ENCODE measurements at places on chromosomes 11 and 22.

DNA sequence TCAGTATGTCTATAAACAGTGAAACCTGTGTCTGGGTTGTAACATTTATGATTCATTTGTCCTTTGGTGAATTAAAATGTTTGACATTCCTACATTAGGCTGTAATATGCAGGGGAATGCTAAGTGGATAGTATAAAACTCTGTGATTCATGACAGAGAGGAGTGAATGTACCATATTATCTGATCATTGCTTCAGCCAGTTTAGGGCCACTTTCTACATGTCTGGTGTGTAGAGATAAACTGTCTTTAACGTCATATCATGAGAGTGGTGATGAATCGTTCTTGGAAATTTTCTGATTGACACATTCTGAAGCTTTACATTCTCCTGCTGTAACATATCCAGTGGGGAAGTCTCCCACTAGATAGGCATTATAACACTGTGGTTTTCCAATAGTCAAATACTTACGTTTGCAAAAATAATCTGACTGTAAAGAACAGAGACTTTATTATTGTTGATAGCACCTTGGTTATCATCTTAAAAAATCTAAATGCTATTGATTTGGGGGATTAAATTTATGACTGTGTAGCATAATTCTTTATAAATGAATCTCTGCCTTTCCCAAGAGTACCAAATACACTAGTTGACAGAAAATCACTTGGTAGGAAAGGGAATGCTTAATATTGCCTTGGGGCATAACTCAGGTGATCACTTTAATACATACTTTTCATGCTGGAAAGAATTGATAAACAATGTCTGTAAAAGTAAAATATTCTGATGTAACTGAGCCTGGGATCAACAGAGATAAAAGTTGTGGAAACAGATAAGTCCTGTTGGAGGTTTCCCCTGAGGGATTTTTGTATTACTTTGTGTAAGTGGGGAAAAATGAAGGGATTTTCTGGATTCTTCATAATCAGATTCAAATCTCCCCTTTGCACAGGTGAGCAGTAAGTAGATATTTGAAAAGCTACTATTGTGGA lies 427.9 kb downstream of the JRKL start:
- H3K36me3 ChIP-seq: no peaks in the 10 kb centered on the region
- H3K4me3 ChIP-seq: no peak overlapping the region
- H3K27me3 ChIP-seq: no peaks in the 10 kb centered on the region

- H3K36me3 ChIP-seq: no peaks in the 10 kb centered on the region
- H3K4me3 ChIP-seq: no peak overlapping the region
- no peak overlapping the region for H3K27ac ChIP-seq
- H3K4me1 ChIP-seq: no peaks in the 10 kb centered on the region
- no peak for DNase-seq
Observed at GRCh38 chr11:126548581-126549550, 193.4 kb downstream of the ST3GAL4 start.

GRCh38 chr22:24969560-24970301 lies 17.2 kb downstream of the KIAA1671 start:
- H3K36me3 ChIP-seq: no peaks in the 10 kb centered on the region
- H3K4me3 ChIP-seq: no peak overlapping the region
- H3K27me3 ChIP-seq: no peaks in the 10 kb centered on the region
- no peak for DNase-seq
- H3K27ac ChIP-seq: no peak overlapping the region

GRCh38 chr11:2830030-2830812 lies 55.4 kb downstream of the CDKN1C start:
- H3K4me1 ChIP-seq: no peaks in the 10 kb centered on the region
- no peak for DNase-seq
- peaks cover 15% of the 10 kb centered on the region for H3K36me3 ChIP-seq
- H3K27ac ChIP-seq: no peak overlapping the region
- H3K27me3 ChIP-seq: peaks cover 21% of the 10 kb centered on the region

DNA sequence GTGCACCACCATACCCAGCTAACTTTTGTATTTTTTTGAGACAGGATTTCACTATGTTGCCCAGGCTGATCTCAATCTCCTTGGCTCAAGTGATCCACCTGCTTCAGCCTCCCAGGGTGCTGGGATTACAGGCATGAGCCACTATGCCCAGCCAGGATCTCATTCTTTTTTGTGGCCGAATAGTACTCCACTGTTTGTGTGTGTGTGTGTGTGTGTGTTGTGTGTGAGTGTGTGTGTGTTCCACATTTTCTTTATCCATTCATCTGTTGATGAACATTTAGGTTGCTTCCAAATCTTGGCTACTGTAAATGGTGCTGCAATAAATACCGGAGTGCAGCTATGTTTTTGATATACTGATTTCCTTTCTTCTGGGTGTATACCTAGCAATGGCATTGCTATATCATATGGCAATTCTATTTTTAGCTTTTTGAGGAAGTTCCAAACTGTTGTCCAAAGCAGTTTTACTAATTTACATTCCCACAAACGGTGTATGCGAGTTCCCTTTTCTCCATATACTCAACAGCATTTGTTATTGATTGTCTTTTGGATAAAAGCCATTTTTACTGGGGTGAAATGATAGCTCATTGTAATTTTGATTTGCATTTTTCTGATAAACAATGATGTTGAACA lies 105.4 kb downstream of the TTC28 start:
- no peak overlapping the region for H3K4me3 ChIP-seq
- no peaks in the 10 kb centered on the region for H3K36me3 ChIP-seq
- H3K27ac ChIP-seq: no peak overlapping the region
- no peak for DNase-seq
- no peaks in the 10 kb centered on the region for H3K4me1 ChIP-seq
- peaks cover 35% of the 10 kb centered on the region for H3K27me3 ChIP-seq

DNA sequence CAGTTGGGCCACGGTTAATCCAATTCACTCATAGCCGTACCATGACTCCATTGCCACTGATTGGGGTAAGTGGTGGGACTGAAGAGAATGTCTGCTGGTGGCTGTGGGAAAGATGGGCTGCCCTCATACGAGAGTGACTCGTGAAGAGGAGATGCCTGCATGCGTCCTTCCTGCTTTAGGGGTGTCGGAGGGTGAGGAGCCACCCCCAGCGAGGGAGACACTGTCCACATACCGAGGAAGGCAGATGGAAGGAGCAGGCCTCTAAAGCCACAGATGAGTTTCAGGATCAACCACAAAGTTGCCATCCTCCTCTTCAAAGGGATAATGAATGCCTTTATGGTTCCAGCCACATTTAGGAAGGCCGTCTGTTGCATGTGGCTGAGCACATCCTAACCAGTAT lies 83.2 kb downstream of the GRIK4 start:
- H3K4me1 ChIP-seq: peaks cover 2% of the 10 kb centered on the region
- no peak for DNase-seq
- peaks cover 19% of the 10 kb centered on the region for H3K27me3 ChIP-seq
- H3K36me3 ChIP-seq: no peaks in the 10 kb centered on the region

DNA sequence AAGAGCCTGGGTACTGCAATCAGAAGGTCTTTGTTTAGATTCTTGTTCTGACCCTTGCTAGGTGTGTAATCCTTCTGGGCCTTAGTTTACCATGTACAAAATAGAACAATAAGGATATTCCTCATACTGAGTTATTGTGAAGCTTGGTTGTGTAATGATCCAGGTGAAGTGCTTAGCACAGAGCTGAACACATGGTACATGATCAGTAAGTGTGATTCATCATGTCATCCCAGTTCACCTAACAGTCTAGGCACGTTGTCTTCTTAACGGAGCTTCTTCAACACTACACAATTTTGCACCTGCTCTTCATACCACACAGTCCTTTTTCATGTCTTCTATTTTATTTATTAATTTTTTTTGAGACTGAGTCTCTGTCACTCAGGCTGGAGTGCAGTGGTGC lies 234.3 kb upstream of the TENM4 start:
- H3K36me3 ChIP-seq: no peaks in the 10 kb centered on the region

DNA sequence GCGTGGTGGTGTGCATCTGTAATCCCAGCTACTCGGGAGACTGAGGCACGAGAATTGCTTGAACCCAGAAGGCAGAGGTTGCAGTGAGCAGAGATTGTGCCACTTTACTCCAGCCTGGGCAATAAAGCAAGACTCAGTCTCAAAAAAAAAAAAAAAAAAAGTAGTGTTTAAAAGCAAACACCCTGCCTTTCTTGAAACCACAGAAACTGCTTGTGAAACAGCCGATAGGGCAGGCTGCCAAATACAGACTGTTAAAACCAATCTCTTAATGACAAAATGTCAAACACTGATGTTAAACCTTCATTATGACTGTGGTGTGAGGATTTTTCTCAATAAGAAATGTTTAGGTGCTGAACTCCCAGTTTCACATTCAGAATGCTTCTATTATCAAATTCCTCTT lies 27.3 kb downstream of the MARK2 start:
- H3K4me3 ChIP-seq: peak overlapping the region; percentile 89
- H3K27ac ChIP-seq: peak overlapping the region; percentile 87
- DNase-seq: peak; percentile 90
- H3K27me3 ChIP-seq: no peaks in the 10 kb centered on the region
- H3K36me3 ChIP-seq: peaks cover 5% of the 10 kb centered on the region

GRCh38 chr11:110428956-110429730 lies 605 bp upstream of the FDX1 start:
- DNase-seq: no peak
- H3K4me1 ChIP-seq: peaks cover 41% of the 10 kb centered on the region
- H3K36me3 ChIP-seq: peaks cover 4% of the 10 kb centered on the region
- H3K27me3 ChIP-seq: no peaks in the 10 kb centered on the region
- H3K27ac ChIP-seq: no peak overlapping the region

- H3K27me3 ChIP-seq: peaks cover 24% of the 10 kb centered on the region
- no peaks in the 10 kb centered on the region for H3K36me3 ChIP-seq
- peak overlapping the region; percentile 39 for H3K4me3 ChIP-seq
- peaks cover 36% of the 10 kb centered on the region for H3K4me1 ChIP-seq
- no peak for DNase-seq
Observed at GRCh38 chr11:57461841-57462489, 1.6 kb downstream of the RTN4RL2 start.

- H3K27ac ChIP-seq: no peak overlapping the region
- H3K4me3 ChIP-seq: no peak overlapping the region
- H3K4me1 ChIP-seq: peaks cover 6% of the 10 kb centered on the region
Observed at GRCh38 chr22:27809226-27809603, 7.7 kb upstream of the MN1 start.

DNA sequence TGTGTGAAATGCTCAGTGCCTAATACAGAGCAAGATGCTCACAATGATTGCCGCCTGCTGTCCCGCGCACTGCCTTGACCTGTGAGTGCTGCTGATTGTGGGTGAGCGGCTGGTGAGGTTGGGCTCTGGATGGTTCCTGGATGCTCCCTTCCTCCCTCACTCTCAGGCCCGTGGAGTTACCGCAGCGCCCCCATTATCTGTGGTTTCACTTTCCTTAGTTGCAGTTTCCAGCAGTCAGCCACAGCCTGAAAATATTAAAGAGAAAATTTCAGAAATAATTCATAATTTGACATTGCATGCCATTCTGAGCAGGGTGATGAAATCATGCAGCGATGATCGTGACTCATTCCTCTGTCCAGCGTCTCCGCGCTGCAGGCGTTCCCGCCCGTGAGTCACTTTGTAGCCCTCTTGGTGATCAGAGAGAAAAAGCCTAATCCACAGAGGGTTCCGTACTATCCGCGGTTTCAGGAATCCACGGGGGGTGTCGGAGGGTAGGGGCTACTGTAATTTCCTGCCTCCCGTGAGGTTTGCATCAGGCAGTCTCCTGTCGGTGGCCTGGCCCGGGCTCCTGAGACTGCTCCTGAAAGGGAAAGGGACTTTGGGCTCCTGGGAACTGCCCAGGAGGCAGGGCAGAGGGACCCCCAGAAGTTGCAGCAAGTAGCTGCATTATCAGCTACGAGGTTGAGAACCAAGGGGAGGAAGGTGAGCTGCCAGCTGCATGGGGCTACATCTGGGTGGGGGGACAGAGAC lies 10.6 kb downstream of the RPL3 start:
- DNase-seq: no peak
- no peak overlapping the region for H3K27ac ChIP-seq
- H3K36me3 ChIP-seq: peaks cover 15% of the 10 kb centered on the region
- no peaks in the 10 kb centered on the region for H3K27me3 ChIP-seq

DNA sequence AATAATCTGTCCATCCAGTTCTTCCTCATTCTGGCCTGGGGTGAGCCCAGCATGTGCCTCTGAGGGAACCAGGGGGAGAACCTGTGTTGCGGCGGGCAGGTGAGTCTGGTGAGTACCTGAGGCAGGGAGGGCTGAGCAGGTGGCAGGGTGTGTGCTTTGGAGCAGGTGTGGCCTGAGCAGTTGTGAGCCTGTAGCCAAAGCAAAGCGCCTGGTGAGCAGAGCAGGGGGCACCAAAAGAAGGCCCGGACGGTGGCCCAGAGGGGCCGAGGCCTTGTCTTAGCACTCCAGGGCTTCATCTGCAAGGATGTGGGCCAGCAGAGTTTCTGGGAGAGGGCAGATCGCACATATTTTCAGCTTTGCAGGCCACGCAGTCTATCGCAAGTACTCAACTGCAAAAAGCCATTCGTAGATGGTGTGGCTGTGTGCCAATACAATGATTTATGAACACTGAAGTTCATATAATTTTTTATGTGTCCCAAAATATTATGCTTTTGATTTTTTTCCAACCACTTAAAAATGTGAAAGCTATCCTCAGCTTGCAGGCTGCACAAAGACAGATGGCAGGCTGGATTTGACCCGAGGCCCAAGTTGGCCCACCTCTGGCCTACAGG lies 8.7 kb downstream of the GLB1L2 start:
- no peak overlapping the region for H3K27ac ChIP-seq
- no peaks in the 10 kb centered on the region for H3K4me1 ChIP-seq
- H3K27me3 ChIP-seq: no peaks in the 10 kb centered on the region
- DNase-seq: no peak
- H3K4me3 ChIP-seq: no peak overlapping the region

DNA sequence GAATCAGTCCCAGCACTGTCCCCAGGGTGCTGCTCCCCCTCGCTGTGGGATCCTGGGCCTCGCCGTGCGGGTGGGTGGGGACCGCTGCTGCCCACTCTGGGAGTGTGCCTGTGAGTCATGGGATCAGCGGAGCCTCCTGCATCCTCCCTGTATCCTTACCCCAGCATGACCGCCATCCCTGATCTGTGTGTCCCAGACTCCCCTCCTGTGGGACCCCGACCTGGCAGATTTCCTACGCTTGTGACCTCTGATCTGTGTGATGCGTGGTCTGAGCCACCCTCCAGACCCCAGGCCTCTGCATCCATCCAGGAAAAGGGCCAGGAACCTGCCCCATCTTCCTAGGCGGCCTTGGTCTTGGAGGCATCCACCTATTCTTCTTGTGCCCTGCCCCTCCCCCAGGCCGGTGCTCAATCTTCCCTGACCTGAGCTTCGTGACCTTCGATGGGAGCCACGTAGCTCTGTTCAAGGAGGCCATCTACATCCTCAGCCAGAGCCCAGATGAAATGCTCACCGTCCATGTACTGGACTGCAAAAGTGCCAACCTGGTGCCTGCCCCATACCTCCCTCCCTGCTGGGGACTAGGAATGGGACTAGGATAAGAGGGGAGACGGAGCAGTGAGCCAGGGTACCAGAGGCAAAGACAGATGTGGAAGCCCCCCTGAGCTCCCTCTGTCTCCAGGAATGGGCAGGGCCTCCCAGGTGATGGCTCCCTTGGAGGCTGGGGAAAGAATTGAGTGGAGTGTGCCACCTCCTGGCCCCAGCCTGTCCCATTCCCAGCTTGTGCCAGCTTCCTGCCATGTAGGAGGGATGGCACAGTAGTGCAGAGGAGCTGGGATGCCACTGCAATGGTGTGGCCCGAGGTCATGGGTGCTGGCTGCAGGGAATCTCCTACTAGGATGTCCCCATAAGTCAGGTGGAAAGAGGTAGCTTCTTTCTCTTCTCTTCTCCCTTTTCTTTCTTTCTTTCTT lies 65.4 kb downstream of the OTOG start:
- DNase-seq: no peak
- no peaks in the 10 kb centered on the region for H3K36me3 ChIP-seq
- no peaks in the 10 kb centered on the region for H3K4me1 ChIP-seq
- peaks cover 2% of the 10 kb centered on the region for H3K27me3 ChIP-seq
- no peak overlapping the region for H3K27ac ChIP-seq
